ENCODE measurements at places on chromosomes 2 and 18. TPM values are rescaled to one million over a fixed set of nuclear protein-coding genes. Genes with fewer than 3 reads are reported as not detected.

NT5C1B gene
- not detected for total RNA-seq

MYO7B gene
- total RNA-seq, result 0.41 TPM

CPS1 gene
- total RNA-seq, result 0.86 TPM

PRKAG3 gene
- not detected for total RNA-seq

MTCL1 gene
- 0.15 TPM for total RNA-seq

SCG2 gene
- total RNA-seq, result not detected

ARHGEF4 gene
- total RNA-seq, result 2.6 TPM

VSNL1 gene
- not detected for total RNA-seq

GAREM1 gene
- total RNA-seq, result 0.31 TPM

- no peak for DNase-seq
- H3K4me1 ChIP-seq, result peaks cover 6% of the 10 kb centered on the region
- H3K27ac ChIP-seq, result no peak overlapping the region
- peaks cover 2% of the 10 kb centered on the region for H3K27me3 ChIP-seq
- no peak overlapping the region for H3K4me3 ChIP-seq
- H3K36me3 ChIP-seq, result no peaks in the 10 kb centered on the region
These were observed 97.2 kb upstream of the TMEM18 start for GRCh38 chr2:774436-774835.

DNA sequence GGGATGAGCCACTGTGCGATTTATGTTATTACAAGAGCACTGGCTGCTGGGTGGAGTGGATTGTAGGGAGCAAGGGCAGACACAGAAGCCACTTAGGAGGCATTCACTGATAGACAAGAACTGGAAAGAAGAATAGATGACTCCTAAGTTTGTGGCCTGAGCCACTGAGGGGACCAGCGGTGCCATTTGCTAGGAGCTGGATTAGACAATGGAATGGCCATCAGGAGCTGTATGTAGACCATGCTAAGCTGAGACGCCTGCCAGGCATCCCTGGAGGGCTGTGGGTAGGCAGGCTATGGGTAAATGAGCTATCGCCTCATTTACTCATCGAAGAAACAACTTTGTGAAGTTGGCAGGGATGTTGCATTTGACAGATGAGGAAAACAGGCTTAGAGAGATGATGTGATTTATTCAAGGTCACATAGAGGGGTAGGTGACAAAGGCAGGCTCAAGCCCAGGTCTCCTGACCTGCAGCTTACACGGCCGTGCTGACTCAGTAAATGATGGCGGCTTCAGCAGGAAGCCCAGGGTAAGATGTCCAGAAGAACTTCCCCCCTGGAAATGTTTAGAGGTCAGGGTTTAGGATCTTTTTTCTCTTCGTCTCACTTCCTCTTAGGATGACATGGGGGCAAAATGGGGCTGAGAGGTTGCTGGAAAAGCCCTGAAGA lies 2.8 kb downstream of the MFSD2B start:
- H3K4me3 ChIP-seq, result no peak overlapping the region
- no peak for DNase-seq
- H3K27me3 ChIP-seq, result peaks cover 34% of the 10 kb centered on the region
- peaks cover 2% of the 10 kb centered on the region for H3K4me1 ChIP-seq
- H3K36me3 ChIP-seq, result no peaks in the 10 kb centered on the region

DNA sequence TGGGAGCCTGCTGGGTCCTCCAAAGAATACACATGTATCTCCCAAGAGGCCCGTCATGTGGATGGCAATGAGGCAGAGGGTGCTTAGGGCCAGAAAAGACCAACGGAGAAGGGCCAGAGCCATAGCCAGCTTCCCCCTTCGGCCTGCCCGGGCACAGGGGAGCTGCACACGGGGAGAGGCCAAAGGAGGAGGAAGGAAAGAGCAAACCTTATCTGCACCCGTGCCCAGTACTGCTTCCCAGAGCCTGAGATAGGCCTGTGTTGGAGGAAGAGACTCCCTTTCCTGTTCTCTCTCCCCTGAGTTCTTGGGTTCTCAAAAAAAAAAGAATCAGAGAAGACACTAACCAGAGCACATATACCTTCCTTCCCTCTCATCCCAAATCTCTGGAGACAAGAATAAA lies 250.3 kb downstream of the ANAPC1 start:
- H3K27me3 ChIP-seq, result peaks cover 23% of the 10 kb centered on the region
- H3K4me1 ChIP-seq, result peaks cover 13% of the 10 kb centered on the region
- no peak for DNase-seq
- no peak overlapping the region for H3K4me3 ChIP-seq

- H3K36me3 ChIP-seq, result no peaks in the 10 kb centered on the region
- H3K4me1 ChIP-seq, result no peaks in the 10 kb centered on the region
- H3K27ac ChIP-seq, result no peak overlapping the region
- no peak for DNase-seq
- no peaks in the 10 kb centered on the region for H3K27me3 ChIP-seq
- no peak overlapping the region for H3K4me3 ChIP-seq
These were observed 77.1 kb upstream of the TNP1 start for GRCh38 chr2:216936954-216937357.

DNA sequence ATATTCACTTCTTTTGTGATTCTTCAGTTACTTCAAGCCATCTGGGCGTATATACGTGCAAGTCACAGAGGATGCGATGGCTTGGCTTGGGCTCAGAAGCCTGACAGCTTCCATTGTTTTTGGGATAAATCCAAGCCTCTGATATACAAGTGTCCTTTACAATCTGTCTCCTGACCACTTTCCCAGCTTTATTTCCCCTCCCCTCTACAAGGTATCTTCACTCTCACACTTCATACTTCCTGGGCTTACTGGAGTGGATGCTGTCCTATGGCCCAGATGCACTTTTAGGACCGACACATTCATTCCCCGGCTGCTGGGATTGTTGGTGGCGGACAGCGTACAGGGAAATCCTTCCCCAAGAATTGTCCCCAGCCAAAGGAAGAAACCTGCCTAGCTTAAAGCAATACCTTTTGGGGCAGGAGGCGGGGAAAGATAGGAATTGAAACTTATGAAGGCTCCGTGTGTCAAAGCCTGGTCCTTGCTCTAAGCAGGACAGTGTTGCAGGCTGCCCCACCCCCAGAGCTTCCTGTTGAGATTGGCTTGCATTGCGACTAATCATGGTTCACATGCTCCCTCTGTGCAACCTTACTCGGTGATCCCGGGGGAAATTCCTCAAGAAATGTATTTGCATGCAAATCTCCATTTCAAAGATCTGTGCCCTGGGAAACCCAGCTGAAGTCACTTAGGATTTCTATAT lies 802.9 kb upstream of the ID2 start:
- no peaks in the 10 kb centered on the region for H3K27me3 ChIP-seq
- H3K4me1 ChIP-seq, result no peaks in the 10 kb centered on the region
- H3K27ac ChIP-seq, result no peak overlapping the region
- no peak overlapping the region for H3K4me3 ChIP-seq

- DNase-seq, result no peak
- H3K27me3 ChIP-seq, result peaks cover 16% of the 10 kb centered on the region
- no peaks in the 10 kb centered on the region for H3K4me1 ChIP-seq
- H3K4me3 ChIP-seq, result no peak overlapping the region
- H3K36me3 ChIP-seq, result no peaks in the 10 kb centered on the region
These were observed 104.5 kb downstream of the RBM43 start for GRCh38 chr2:151157000-151157735.

DNA sequence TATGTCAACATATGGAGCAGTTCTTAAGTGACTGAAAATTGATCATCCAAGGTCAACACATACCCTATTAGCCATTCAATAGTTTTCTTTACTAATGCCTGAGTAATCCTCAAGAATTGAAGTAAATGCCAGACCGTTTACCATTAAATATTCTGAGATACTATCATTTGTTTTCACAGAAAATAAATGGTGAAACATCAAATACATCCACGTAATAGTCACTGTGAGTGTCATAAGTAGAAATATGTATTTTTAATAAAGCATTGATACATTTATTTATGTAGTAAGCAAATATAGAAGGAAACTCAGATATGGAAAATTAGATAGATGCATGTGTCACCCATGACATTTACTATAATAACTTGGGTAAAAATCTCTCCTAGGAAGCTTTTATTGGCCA lies 927.8 kb upstream of the NRXN1 start:
- no peak overlapping the region for H3K27ac ChIP-seq
- no peaks in the 10 kb centered on the region for H3K36me3 ChIP-seq
- H3K27me3 ChIP-seq, result no peaks in the 10 kb centered on the region
- H3K4me1 ChIP-seq, result no peaks in the 10 kb centered on the region

DNA sequence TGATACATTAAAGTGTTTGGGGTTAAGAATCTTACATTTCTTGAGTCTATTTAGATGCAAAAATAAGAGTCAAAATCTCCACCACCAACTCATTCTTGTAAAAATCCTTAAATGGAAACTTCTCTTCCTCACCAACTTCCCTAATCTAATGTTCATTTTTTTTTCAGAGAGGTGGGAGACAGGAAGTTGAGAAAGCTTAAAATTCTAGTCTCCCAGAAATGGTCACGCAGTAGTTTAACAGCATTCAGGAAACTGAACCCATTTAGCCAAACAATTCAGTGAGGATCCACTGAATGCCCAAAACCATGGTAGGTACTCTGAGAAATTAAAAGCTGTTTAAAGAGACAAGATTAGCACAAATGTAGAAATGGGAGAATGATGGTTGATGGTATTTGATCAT lies 69.0 kb downstream of the TXNL1 start:
- no peak overlapping the region for H3K4me3 ChIP-seq
- peaks cover 7% of the 10 kb centered on the region for H3K27me3 ChIP-seq
- H3K4me1 ChIP-seq, result no peaks in the 10 kb centered on the region
- H3K27ac ChIP-seq, result no peak overlapping the region
- H3K36me3 ChIP-seq, result no peaks in the 10 kb centered on the region
- DNase-seq, result no peak

- H3K27ac ChIP-seq, result no peak overlapping the region
- no peaks in the 10 kb centered on the region for H3K4me1 ChIP-seq
- peaks cover 12% of the 10 kb centered on the region for H3K27me3 ChIP-seq
- H3K4me3 ChIP-seq, result no peak overlapping the region
These were observed 694.7 kb downstream of the ARHGAP15 start for GRCh38 chr2:143823876-143824275.

DNA sequence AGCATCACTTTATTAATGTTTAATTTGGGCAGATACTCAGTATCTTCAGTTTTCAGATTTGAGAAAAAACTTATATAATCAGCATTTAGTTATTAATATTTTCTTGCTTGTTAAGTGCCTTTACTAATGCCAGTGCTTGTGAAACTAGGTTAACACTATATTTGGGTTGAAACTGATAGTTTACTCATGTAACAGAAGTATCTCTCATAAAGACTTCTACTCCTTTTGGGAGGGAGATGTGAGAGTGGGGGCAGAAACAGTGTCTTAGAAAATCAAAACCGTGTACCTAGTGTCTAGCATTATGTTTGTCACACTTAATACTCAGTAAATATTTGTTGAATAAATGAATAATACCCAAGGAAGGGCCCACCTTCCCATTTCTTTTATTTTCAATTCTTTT lies 129.5 kb downstream of the MSTN start:
- no peak overlapping the region for H3K27ac ChIP-seq
- H3K27me3 ChIP-seq, result peaks cover 5% of the 10 kb centered on the region
- DNase-seq, result no peak
- no peak overlapping the region for H3K4me3 ChIP-seq

- peaks cover 2% of the 10 kb centered on the region for H3K4me1 ChIP-seq
- no peak for DNase-seq
- H3K27ac ChIP-seq, result no peak overlapping the region
- no peak overlapping the region for H3K4me3 ChIP-seq
These were observed 23.0 kb upstream of the TMEM214 start for GRCh38 chr2:27009716-27010115.

DNA sequence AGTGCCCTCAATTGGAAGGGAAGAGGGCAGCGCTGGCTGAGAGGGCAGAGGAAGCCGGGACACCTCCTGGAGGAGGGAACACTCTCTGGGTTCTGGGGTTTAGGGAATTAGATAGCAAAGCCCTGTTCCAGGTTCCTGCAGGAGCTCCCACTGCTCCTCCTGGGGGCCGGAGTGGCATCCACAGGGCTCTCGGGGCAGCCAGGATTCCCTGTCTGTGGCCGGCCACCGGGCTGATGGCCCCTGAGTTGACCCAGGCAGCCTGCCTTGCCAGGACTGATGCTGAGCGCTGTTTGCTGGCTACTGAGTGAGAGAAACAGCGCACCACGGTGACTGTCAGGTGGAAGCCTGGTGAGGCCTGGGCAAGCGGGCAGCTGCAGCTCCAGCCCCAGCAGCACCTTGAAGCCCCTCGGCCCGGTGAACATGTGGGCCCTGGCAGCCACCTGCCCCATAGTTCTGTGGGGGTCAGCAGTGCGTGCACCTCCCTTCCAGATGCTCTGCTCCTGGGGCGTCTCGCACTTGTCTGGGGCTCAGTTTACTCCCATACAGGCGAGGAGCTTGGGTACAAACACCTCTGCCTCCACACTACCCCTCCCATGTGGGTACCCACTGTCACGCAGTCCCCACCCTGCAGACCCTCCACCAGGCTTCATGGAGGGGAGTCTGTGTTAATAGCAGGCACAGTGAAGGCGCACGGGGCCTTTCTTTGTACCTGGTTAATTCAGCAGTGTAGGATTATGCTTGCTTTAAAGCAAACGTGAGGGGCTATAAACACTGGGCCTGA lies 7.7 kb upstream of the ALLC start:
- DNase-seq, result no peak
- H3K4me3 ChIP-seq, result no peak overlapping the region
- peak overlapping the region; percentile 65 for H3K27ac ChIP-seq
- H3K4me1 ChIP-seq, result peaks cover 13% of the 10 kb centered on the region

DNA sequence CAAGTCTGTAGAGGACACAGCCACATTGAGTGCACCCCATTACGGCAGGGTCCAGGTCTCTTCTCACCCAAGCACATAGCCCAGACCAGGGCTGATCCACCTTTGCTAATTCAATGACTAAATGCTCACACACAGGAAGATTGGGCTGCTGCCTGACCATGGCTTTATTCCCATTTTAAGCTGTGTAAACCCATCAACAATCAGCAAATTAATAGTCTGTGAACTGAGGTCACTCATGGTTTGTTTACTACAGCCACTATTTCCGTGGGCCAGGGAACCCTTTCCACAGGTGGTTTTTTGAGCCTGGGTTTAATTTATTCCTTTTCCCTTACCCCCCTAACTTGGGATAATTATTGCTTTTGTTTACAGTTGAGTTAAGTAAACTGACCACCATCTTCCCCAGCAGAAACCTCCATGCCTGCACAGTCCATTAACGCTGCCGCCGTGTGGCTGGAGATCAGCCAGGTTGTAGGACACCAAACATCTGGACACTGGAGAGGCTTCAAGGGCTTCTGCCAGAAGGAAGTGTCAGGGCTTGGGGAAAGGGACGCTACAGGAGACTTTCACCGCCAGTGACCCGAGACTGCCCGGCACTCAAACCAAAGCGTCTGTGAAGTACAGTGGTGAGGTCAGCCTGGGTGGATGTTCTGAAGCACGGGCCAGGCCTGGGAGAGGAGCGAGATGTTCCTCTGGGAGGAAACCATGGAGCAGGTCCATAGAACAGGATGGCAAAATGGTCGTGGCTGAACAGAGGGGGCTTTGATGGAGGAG lies 282.9 kb downstream of the DYSF start:
- DNase-seq, result no peak
- no peak overlapping the region for H3K27ac ChIP-seq
- no peak overlapping the region for H3K4me3 ChIP-seq
- H3K36me3 ChIP-seq, result no peaks in the 10 kb centered on the region
- H3K27me3 ChIP-seq, result peaks cover 17% of the 10 kb centered on the region

- H3K4me3 ChIP-seq, result no peak overlapping the region
- peaks cover 18% of the 10 kb centered on the region for H3K4me1 ChIP-seq
- no peak for DNase-seq
These were observed 39.0 kb upstream of the MARCO start for GRCh38 chr2:118903029-118903351.

GRCh38 chr2:205751569-205752031 lies 69.3 kb downstream of the NRP2 start:
- H3K4me1 ChIP-seq, result no peaks in the 10 kb centered on the region
- DNase-seq, result no peak
- no peak overlapping the region for H3K4me3 ChIP-seq

- no peak overlapping the region for H3K4me3 ChIP-seq
- peak overlapping the region; percentile 91 for H3K27ac ChIP-seq
These were observed 2.0 kb downstream of the TMEM169 start for GRCh38 chr2:216083464-216084281.

Measured in activated naive CD4-positive, alpha-beta T cell treated with anti-CD3 and anti-CD28 coated beads for 36 hours (primary cell).